ENCODE measurements at places on chromosomes 3 and 15.

DNA sequence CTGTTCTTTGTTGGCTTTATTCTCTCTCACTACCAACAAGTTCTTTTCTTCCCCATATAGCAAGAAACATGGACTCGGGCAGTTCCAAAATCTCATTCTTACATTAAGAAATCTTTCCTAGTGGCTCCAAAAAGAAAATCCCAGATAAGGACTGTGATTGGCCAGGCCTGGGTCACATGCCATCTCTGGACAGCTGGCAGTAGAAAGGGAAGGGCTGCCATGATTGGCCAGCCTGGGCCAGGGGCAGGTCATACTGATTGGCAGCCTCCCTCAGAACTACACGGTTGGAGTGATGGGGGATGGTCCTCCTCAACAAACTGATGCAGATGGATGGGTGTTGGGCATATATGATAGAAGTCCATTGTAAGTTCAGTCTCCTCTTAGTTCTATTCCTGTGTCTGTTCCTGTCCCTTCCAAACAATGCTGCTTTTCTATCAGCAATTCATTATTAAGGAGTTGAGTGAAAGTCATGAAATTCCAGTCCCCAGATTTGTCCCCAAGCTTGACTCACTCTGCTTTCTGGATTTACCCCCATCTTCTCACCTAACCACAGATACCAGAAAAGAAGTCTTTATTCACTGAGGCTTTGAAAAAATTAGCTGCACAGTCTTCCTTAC lies 175.5 kb downstream of the ATG7 start:
- DNase-seq = no peak

DNA sequence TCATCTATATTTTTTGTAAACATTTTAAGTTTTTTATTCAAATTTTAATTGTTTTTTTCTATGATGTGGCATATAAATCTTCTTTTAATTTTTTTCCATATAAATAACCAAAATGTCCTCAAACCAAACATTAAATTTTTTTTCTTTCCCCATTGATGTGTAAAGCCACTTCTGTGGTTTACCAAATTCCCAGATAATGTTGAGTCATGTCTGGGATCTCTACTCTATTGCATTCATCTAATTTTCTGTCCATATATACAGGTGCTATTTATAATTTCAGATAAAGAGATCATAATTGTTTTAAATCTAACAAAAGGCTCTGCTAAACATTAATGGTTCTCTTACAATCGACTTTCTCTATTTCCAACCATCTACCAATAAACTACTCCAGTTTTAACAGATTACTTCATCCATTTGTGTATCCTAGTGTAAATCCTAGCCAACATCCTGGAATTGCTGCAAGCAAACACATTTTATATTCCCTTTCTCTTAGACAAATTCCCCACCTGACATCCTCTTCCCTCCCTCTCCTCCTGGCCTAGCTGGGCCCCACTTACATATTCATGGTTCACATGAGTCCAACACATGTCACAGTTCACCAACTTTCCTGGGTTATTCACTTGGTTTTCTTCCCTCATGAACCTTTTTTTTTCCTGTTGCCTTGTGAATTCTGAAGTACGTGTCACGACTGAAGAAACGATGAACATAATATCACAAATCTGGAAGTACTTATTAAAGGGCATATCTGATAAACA lies 368.0 kb upstream of the AGTR1 start:
- DNase-seq = peak; percentile 19

DNA sequence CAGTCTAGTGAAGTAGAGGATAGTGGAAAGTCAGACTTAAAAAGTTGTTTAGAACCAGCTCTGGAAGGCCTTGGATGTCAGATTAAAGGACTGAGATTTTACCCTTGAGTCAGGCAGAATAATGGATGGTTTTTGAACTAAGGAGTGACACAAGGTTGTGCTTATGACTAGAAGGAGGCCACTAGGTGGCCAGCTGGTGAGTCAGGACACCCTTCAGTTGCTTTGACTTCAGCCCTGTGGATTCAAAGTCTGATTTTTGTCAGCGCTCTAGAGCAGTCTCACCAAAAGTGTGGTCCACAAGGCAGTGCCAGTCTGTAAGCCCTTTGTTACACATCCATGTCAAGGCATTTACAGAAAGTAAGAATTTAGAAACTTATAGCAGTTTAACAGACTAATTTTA lies 3.8 kb upstream of the GABPB1 start:
- no peak for DNase-seq

DNA sequence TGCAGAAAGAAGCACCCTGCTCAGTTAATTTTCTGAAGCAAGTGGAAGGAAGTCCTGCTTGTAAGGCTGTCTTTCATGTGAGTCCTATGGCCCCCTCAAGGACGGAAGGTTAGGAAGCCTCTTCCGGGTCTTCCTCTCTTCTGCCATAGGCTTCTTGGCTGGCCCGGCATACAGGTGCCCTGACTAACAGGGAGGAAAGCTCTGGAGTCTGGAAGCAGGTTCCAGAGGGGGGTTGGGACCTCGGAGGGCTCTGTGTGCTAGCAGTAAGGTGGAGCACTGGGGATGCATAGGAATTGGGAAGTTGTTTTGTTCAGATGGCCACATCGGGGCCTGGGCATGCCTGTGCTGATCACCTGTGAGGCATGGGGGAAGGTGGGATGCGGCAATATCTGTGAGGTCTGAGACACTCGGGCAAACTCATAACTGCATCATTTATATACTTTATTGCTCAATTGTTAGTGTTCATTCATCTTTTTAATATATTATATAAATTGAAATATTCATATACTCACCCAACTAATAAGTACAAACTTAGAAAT lies 49.6 kb downstream of the TRAK1 start:
- no peak for DNase-seq

DNA sequence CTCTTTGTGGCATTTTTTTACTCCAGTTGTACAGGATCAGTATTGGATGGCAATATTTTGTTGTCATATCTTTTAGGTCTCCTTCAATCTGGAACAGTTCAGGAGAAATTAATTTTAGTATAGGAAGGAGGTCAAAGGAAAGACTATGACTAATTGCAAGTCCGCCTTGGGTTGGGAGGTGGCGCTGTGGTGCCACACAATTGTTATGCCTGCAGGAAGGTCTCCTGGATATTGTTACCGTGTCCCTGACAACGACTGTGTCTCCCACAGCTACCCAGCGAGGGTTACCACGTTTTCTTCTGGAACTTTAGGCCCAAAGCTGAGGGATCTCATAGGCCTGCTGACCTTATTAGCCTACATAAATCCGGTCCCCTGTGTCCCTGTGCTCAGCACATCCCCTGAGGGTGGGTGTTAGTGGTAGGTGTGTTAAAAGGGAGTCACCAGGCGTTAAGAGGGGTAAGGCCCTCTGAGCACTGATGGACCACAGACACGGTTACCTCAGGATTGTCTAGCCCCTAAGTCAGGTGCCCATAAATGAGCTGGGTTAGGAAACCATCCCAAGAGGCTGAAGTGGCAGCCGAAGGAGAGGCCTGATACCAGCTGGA lies 31.5 kb downstream of the KCNAB1 start:
- peak; percentile 54 for DNase-seq

GRCh38 chr3:194654443-194654842 lies 17.5 kb downstream of the LSG1 start:
- no peak for DNase-seq

DNA sequence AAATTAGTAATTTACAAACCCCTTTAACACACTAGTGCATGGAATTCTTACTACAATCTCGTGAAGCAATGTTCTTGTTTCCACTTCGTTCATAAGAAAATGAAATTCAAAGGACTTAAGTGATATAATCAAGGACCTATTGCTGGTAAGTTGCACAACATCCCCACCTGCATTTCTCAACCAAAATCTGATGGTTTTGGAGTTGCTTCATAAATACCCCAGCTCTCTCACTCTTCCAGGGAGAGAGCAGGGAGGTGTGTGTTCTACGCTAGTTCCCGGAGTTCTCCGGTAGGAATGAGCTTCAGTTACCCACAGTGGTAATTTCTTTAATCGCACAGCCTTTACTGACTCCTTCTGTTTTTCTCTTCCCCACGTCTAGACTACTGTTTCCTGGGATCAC lies 81.8 kb downstream of the LRRN1 start:
- no peak for DNase-seq

Measured in NCI-H345 (cell line).